ENCODE measurements at places on chromosomes 12 and 14. TPM values are rescaled to one million over a fixed set of nuclear protein-coding genes. Genes with fewer than 3 reads are reported as not detected.

The TROAP gene
- total RNA-seq: 1.1 TPM

The POTEG gene
- total RNA-seq: not detected

The GPATCH2L gene
- 61.8 TPM for total RNA-seq

The AQP2 gene
- 0.21 TPM for total RNA-seq

The ARHGDIB gene
- total RNA-seq: 119 TPM

GRCh38 chr12:48183876-48184548 is 568 bp downstream of the CCDC184 start:
- no peaks in the 10 kb centered on the region for H3K27me3 ChIP-seq
- H3K4me1 ChIP-seq: no peaks in the 10 kb centered on the region
- no peaks in the 10 kb centered on the region for H3K36me3 ChIP-seq
- H3K27ac ChIP-seq: no peak overlapping the region
- H3K4me3 ChIP-seq: peak overlapping the region; percentile 47
- no peak for DNase-seq

GRCh38 chr12:105279460-105280056 is 43.6 kb upstream of the APPL2 start:
- no peaks in the 10 kb centered on the region for H3K4me1 ChIP-seq
- DNase-seq: no peak
- no peak overlapping the region for H3K4me3 ChIP-seq
- H3K27ac ChIP-seq: no peak overlapping the region

DNA sequence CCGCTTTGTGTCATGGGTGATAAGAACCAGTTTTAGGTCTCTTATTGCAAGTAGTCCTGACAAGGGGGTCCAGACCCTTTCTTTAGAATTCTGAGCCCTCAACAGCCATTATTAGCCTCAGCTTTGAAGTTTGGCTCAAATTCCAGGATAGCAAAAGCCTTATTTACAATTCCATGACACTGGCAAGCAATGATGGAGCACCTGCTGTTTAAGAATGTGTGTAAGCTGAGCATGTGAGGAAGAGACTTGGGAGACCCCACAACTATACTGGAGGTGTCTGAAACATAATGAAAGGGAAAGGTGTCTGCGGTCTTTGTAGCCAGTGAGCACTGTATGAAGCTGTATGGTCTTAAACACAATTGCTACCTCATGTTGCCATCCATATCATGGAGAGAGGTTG is 119.8 kb downstream of the TBX5 start:
- no peak for DNase-seq
- no peaks in the 10 kb centered on the region for H3K4me1 ChIP-seq
- H3K27me3 ChIP-seq: no peaks in the 10 kb centered on the region
- H3K36me3 ChIP-seq: no peaks in the 10 kb centered on the region

GRCh38 chr12:28184375-28184774 is 5.9 kb upstream of the CCDC91 start:
- no peak overlapping the region for H3K4me3 ChIP-seq
- no peaks in the 10 kb centered on the region for H3K36me3 ChIP-seq
- no peaks in the 10 kb centered on the region for H3K27me3 ChIP-seq
- DNase-seq: no peak
- no peaks in the 10 kb centered on the region for H3K4me1 ChIP-seq
- no peak overlapping the region for H3K27ac ChIP-seq

GRCh38 chr12:2646341-2646740 is 148.4 kb upstream of the FKBP4 start:
- no peaks in the 10 kb centered on the region for H3K36me3 ChIP-seq
- no peaks in the 10 kb centered on the region for H3K27me3 ChIP-seq
- H3K27ac ChIP-seq: no peak overlapping the region
- H3K4me3 ChIP-seq: no peak overlapping the region
- H3K4me1 ChIP-seq: no peaks in the 10 kb centered on the region

DNA sequence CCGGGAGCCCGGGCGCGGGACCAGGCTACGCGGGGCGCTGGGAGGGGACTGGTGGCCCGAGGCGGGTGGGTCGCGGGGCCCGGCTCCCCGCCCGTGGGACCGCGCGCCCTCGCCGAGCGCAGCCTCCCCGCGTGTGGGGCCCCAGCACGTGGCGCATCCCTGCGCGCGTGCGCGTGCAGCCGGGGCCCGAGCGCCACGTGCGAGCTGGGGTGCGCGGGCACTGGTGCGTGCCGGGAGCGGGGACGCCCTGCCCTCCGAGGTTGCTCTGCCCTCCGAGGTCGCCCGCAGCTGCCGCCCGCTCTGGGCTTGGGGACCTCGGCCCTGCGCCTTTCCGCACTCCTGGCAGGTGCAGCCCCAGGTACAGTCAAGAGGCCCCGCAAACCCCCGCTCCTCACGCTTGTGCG is 365 bp upstream of the CCDC88C start:
- peak overlapping the region; percentile 67 for H3K4me3 ChIP-seq
- no peaks in the 10 kb centered on the region for H3K36me3 ChIP-seq
- H3K4me1 ChIP-seq: no peaks in the 10 kb centered on the region
- no peak for DNase-seq
- H3K27me3 ChIP-seq: no peaks in the 10 kb centered on the region

DNA sequence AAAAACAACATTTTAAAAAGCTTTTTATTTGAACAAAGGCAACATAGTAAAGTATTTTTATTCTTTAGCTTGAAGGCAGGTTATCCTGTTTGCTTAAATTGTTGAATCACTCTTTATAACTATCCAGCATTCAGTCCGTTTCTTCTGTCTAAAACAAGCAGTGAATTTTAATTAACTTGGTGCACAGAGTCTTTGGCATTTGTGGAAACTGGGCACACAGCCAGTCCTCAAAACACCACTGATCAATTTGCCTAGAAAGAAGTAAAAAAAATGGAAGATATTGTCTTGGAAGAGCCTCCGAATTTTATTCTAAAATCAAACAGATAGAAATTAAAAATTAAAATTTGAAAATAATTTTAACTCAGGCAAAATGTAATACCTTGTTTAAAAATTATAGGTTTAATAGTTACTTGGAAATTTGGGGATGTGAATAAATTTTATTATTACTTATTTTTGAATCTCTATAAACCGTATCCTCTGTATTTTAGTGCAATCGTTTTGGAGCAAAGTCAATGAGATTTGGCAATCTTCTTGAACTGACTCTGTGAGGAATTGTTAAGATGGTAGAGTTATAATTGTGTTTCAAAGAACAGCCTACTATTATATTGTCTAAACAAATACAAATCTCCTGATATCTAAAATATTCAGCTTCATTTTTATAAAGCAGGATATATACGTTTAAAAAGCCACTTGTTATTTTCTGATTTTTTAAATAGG is 927.0 kb downstream of the SLC16A7 start:
- no peaks in the 10 kb centered on the region for H3K27me3 ChIP-seq
- H3K4me1 ChIP-seq: no peaks in the 10 kb centered on the region
- no peak for DNase-seq

DNA sequence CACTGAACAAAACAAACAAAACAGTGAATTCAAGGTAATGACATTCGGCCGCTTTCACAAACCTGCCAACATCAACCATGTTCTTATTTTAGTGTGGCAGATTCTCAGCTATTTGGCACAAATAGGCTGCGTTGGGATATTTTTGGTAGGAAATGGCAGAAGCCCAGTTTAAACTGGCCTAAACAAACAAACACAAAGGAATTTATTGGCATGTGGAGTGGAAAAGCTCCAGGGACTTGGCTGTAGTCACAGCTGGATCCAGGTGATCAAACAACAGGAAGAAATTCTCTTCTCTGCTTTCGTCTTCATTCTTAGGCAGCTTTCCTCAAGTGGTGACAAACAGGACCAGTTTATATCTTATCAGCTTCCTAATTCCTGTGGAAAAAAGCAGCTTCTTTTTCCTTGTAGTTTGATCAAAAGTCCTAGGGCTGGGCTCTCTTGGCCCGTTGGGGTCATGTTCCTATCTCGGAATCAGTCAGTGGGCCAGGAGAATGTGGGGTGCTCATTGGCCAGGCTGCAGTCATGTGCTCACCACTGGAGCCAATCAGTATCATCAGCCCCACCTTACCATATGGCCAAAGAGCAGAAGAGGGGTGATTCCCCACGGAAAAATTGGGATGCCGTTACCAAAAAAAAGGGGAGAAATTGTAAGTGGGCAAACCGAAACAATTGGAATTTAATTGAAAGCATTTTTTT is 22.6 kb downstream of the C12orf75 start:
- no peak overlapping the region for H3K4me3 ChIP-seq
- no peaks in the 10 kb centered on the region for H3K27me3 ChIP-seq
- H3K4me1 ChIP-seq: peaks cover 17% of the 10 kb centered on the region
- no peaks in the 10 kb centered on the region for H3K36me3 ChIP-seq
- peak overlapping the region; percentile 90 for H3K27ac ChIP-seq
- DNase-seq: no peak

DNA sequence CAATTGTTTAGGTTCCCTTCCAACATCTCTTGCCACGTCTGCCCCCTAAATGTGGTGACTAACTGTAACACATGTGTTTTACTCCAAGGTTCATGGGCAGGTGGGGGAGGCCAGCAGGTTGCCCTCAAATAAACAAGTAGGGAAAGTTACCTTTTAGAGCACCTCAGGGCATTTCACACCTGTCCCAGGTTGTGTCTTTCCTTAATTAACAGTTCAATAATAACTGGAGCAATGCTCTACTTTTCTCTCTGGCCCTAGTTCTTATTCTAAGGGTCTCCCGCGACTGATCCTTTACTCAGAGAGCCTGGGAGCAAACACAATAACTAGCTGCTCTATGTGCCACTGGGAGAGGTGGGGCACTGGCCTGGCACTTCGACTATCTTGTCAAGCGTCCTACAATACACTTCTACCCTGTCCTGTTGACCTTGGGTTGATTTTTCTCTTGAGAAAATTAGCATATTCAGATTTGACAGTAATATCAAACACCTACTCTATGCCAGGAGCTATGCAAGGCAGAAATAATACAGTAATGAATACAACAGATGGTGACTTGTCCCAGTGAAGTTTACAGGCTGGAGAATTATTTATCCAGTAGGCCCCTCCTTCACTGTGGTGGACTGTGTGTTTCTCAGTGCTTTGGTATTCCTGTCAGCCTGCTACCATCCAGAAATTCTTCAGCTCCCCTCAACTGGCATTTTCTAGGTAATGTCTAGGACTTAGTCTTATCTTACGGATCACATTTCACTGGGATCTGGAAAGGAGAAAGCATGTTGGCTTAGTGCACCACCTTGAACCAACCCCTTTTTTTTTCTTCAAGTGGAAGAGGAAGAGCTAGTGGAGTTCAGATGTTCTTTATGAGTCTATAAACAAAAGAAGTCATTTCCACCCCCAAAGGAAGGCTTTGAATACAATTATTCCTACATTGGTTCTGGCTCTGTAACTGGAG is 202.6 kb downstream of the CRADD start:
- H3K36me3 ChIP-seq: no peaks in the 10 kb centered on the region
- no peaks in the 10 kb centered on the region for H3K27me3 ChIP-seq
- no peaks in the 10 kb centered on the region for H3K4me1 ChIP-seq

DNA sequence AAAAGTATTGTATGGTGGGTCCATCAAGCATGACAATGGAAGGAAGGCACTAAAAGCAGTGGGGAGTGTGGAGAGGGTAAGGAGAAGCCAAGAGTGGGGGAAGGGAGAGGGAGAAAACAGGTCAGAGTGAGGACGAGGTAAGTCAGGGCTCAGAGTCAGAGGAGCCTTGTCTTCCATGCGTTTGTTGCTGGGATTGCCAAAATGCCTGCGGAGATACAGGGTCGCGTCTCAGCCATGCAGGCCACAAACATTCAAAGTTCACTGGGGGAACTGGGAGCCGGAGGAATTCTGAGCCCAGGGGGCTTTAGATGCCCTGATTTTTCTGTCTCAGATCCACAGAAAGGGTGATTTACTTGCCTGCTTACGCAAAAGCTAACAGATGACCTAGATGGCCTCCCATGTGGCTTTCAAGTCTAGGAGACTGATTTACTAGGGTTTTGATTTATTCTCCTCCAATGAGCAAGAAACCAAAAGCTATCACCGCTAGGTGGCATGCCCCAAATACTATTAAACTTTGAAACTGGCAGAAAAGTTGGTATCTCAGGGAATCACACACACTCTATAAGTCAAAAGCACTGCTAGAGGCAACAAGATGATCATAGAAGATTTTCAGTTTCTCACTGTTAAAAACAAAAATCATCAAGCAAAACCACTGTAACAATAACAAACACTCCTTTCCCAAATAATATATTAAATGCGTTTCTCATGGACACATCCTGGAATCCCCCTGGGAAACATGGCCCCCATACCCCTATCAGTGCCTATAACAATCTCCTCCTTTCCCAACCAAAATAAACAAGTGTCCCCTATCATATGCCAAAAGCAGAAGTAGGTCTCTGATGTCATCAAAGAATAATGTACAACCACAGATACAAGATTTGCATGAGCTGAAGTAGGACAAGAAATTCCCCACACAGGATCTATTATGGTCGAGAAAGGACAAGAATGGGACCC is 26.6 kb upstream of the MDM1 start:
- no peaks in the 10 kb centered on the region for H3K4me1 ChIP-seq
- no peak overlapping the region for H3K27ac ChIP-seq
- no peaks in the 10 kb centered on the region for H3K27me3 ChIP-seq
- H3K36me3 ChIP-seq: no peaks in the 10 kb centered on the region
- H3K4me3 ChIP-seq: no peak overlapping the region
